AG08395 (cell line): ENCODE measurements at places on chromosomes 6 and 20.

DNA sequence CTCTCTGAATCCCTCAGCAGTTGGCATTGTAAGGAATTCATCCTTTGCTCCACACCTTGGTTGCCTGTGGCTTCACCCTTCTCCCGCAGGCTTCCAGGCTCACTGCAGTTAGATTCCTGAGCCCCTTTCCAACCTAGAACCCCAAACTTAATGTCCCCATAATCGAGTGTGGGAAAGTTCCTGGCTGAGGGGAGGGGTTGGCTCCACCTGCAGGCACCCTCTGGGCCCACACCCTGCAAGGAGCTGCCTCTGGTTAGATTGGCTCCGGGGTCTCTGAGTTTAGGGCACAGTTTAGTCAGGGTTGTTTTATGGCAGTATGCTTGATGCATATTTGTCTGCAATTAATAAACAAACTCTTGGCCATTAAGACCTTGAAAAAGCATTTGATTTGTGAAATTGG lies 63.4 kb downstream of the MTHFD1L start:
- no peak for DNase-seq

- DNase-seq: no peak
Observed at GRCh38 chr6:159935065-159935464, 33.8 kb upstream of the IGF2R start.

- DNase-seq: peak; percentile 44
Observed at GRCh38 chr6:144578385-144579350, 293.5 kb downstream of the UTRN start.

DNA sequence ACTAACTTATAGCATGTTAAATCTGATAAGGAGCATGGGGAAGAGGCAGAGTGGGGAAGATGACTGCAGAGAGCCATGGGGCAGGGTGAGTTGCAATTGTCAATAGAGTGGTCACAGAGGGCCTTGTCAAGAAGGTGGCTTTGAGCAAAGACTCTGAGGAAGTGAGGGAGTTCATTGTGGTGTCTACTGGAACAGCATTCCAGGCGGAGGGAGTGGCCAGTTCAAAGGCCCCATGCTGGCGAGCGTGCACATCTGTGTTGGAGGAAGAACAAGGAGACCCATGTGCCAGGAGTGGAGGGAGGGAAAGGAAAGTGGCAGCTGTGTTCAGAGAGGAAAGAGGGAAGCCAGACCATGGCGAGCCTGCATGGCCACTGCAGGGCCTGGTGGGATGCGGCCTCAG lies 15.8 kb upstream of the GPR6 start:
- DNase-seq: no peak

DNA sequence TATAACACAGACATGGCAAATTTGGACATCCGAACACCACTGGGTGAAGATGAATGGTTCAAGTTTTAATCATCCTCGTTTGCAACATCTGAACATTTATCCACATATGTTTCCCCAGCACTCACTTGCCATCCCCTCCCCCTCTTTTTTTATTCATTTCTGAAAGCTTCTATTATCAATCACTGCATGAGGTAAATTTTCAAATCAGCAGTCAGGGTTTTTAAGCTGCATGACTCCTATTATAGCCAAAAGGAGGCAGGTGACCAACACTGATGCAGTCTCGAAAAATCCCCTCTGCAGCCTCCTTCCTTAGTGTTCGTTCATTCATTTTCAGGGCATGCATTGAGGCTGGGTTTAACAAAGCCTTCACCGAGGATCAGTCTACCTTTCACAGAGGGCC lies 530.8 kb upstream of the JARID2 start:
- no peak for DNase-seq

GRCh38 chr6:140385679-140386078 lies 1011.2 kb upstream of the CITED2 start:
- no peak for DNase-seq

- DNase-seq: peak; percentile 60
Observed at GRCh38 chr6:14711056-14711703, 534.7 kb upstream of the JARID2 start.

GRCh38 chr6:105872249-105872648 lies 213.9 kb upstream of the PRDM1 start:
- DNase-seq: no peak

- no peak for DNase-seq
Observed at GRCh38 chr20:62294516-62294915, 8.3 kb upstream of the ADRM1 start.

DNA sequence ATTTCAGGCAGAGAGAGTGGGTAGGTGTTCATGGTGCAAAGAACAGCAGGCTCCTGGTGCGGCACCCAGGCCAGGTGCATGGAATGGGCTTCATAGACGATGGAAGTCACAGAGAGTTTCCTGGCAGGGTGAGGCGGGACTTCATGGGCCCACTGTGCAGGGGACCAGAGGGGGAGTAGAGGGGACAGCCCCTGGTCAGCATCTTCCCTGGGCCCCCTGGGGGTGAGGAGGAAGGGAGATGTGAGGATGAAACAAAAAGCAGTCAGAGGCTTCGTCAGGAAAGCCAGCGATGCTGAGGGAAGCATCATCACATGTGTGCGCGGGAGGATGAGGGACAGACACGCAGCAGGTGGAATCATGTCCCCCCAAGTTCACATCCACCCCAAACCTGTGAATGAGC lies 2.4 kb upstream of the THBS2 start:
- DNase-seq: no peak

- no peak for DNase-seq
Observed at GRCh38 chr6:29864037-29864810, 36.6 kb downstream of the HLA-G start.

DNA sequence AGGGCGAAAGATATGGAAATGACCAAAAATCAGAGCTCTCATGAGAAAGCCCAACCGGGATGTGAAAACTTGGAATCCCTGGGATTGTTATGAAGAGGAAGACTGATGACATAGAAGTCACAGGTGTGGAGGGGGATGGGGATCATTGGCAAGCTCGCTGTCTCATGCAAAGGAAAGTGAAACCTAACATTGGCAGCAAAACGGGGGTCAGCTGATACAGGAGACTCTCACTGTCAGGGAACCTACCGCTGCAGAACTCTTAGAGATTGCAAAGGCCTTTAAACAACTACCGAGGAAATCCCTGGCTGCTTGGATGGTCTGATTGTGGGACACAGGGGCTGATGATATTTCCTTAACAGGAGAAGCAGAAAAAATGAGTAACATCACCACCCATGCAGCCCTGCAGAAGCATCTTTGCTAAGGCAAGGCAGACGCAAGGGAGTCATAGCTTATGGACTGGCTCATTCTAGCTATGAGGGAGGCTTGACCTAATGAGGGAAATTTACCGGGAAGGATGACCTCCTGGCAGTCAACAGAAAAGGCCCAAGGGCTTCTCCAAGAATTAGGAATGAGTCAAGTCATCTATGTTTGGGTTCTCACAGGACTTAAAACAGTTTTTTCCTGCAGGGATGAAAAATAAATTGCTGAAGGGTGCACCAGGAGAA lies 7.0 kb downstream of the MUC21 start:
- DNase-seq: no peak

DNA sequence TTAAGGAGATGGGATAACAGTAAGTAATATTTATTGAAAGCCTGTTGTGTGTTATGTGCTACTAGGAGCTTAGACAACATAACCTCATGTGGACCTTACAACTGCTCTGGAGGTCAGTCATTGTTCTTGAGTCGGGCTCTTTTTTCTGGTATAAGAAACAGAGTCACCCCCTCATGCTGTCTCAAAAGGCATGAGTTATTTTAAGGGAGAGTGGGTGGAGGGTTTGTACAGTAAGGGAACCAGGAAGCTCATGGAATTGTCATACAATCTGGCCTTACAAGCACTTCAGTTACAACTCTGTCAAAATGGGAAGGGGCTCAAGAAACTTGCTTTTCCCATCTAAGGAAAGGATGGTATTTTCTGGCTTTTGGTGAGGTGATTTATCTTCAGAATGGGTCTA lies 16.5 kb upstream of the DSE start:
- DNase-seq: no peak

GRCh38 chr20:37804584-37805566 lies 98.1 kb upstream of the VSTM2L start:
- no peak for DNase-seq

DNA sequence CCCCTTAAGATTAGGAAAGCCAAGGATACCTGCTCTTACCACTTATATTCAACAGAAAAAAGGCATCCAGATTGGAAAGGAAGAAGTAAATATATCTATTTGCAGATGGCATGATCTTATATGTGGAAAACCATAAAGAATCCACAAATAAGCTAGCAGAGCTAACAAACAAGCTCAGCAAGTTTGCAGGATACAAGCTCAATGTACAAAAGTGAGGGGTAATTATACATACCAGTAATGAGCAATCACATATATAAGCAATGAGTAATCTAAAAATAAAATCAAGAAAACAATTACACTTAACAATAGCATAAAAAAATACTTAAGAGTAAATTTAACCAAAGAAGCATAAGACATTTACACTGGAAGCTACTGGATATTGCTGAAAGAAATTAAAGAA lies 31.6 kb upstream of the HMGN3 start:
- DNase-seq: no peak

GRCh38 chr20:4683261-4683660 lies 38.4 kb upstream of the PRND start:
- DNase-seq: no peak
